CD4-positive, alpha-beta T cell treated with Interleukin-6 at 100 ng/mL for 8 hours (primary cell): ENCODE measurements at places on chromosomes 11 and 22.

- no peak for DNase-seq
These were observed 12.0 kb upstream of the MALAT1 start for GRCh38 chr11:65486570-65487466.

- DNase-seq: no peak
These were observed 18.9 kb downstream of the COPB1 start for GRCh38 chr11:14480716-14481115.

DNA sequence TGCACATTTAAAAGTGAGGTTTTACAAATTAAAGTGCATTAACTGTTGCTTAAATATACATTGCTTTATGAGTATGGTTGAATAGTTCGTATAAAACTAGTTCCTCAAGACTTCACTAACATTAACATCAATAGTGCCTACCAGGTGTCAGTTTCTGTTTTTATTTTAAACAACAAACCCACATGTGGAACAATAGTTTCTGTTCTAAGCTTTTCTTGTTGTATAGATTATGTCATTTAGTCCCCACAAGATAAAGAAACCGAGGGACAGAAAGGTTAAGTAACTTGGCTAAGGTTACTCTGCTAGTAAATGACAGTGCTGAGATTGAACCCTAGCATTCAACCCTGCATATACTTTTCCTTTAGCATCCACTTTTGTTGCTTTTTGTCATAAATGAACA is 41.4 kb upstream of the ST14 start:
- no peak for DNase-seq

DNA sequence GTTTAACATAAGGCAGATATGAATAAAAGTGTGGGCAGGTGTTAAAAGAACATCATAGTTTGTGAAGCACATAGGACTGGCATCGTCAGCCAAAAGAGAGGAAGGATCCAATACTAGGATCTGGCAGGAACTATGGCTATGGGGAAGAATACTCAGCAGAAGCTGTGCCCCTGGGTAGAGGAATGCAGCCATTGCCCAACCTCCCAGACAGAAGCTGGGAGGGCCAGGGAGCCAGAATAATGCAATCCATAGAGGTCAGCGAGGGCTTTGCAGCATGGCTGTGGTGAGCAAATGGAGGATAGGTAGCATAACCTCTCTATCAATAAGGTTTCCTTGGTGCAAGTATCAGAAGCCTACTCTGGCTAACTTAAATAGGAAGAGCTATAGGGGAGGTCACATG is 11.7 kb upstream of the CSTF3 start:
- no peak for DNase-seq

- DNase-seq: no peak
These were observed 76.8 kb upstream of the YWHAH start for GRCh38 chr22:31867386-31868153.

DNA sequence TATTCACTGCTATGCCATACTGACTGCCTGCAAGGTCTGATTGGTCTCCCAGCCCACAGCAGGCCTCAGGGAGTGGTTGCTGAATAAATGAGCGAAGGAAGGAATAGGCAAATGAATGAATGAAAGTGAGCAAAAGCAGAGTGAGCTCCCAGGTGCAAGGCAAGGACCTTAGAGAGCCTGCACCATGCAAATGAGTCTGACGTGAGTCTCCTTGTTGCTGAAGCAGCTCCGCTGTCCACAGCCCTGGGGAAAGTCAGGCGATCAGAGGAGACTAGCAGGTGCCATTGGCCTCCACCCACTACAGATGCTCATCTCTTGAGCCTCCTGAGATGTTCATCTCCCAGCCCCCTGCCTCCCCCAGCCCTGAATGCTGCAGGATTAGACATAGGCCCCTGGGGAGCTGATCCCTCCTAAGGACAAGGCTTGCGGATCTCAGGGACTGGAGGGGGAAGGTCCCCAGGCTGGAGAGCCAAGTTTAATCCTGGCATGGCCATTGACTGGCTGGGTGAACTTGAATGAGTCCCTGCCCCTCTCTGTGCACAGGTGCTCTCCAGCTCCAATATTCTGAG is 22.1 kb downstream of the GDPD5 start:
- DNase-seq: no peak

DNA sequence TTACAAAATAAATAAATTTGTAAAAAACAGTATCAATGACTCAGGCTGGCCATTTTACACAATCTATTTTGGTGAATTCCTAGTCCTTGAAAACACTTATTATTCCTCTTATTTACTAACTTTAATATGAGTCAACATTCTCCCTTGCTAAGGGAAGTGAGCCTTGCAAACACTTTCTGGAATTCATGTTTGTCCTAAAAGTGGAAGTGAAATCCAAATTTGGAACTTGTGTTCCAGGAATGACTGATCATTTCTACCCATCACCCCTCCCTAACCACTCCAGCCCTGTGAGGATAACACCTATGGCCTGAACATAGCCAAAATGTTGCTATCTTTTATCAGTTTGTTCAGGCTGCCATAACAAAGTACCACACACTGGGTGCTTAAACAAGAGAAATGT is 83.1 kb downstream of the OR5AK2 start:
- no peak for DNase-seq

GRCh38 chr22:24502541-24502940 is 7.4 kb downstream of the UPB1 start:
- no peak for DNase-seq

- no peak for DNase-seq
These were observed 8.9 kb downstream of the APOBEC3A start for GRCh38 chr22:38966380-38966702.

DNA sequence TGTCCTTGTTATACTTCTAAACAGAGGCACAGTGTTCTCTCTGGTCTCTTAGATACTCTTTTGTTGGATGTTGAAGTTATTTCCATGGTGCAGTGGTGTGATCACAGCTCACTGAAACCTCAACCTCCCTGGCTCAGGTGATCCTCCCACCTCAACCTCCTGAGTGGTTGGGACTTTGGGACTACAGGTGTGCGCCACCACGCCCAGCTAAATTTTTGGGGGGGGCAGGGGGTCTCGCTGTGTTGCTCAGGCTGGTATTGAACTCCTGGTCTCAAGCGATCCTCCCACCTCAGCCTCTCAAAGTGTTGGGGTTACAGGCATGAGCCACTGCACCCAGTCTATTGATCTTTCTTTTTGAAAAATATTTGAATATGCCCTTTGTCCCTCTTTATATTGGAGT is 14.9 kb downstream of the ZNF74 start:
- DNase-seq: no peak

DNA sequence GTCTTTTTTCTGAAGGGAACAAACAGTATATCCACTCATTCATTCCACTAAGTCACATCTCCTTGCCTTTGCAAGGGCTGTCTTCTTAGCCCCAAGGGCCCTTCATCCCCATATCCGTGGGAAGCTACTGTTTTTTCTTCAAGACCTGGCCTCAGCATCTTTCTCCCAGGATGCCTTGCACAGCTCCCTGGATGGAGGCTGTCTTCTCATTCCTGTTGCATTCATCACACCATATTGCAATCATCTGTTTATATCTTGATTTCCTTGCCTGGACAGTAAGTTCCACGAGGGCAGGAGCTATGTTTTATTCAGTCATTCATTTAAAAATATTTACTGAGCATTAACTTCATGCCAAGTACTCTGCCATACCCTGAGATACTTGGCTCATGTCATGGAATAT is 29.3 kb upstream of the NECTIN1 start:
- no peak for DNase-seq

- no peak for DNase-seq
These were observed 140.0 kb downstream of the NECTIN1 start for GRCh38 chr11:119589001-119589400.

- no peak for DNase-seq
These were observed 406.5 kb upstream of the NARS2 start for GRCh38 chr11:78981153-78981552.

- DNase-seq: no peak
These were observed 33.8 kb upstream of the OR9G4 start for GRCh38 chr11:56782167-56782847.

GRCh38 chr11:70182266-70182665 is 20.8 kb upstream of the FADD start:
- DNase-seq: no peak

DNA sequence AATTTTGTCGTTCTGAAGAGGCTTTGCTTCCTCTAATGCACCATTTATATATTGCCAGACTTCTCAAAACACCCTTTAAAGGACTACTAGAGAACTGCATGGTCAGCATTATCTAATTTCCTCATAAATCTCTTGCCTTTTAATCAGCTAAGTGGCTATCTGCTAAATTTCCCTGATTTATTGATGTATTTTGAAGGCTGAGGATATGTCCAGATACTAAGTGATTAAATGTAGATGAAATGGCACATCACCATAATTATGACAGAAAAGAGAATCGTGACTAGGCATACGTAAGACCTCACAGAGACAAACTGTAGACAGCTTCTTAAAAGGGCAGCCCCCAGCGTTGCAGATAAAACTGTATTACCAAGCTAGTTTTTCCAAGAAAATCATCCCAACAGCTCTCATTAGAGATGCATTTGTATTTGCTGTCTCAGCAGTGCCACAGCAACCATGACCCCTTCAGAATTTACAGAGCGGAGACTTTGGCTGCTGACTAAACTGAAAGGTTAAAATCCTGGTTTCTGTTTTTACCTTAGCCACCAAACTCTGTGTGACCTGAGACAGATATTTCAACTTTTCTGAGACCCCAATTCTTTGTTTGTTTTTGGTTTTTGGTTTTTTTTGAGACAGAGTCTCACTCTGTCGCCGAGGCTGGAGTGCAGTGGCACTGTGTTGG is 67.1 kb upstream of the SLN start:
- no peak for DNase-seq

DNA sequence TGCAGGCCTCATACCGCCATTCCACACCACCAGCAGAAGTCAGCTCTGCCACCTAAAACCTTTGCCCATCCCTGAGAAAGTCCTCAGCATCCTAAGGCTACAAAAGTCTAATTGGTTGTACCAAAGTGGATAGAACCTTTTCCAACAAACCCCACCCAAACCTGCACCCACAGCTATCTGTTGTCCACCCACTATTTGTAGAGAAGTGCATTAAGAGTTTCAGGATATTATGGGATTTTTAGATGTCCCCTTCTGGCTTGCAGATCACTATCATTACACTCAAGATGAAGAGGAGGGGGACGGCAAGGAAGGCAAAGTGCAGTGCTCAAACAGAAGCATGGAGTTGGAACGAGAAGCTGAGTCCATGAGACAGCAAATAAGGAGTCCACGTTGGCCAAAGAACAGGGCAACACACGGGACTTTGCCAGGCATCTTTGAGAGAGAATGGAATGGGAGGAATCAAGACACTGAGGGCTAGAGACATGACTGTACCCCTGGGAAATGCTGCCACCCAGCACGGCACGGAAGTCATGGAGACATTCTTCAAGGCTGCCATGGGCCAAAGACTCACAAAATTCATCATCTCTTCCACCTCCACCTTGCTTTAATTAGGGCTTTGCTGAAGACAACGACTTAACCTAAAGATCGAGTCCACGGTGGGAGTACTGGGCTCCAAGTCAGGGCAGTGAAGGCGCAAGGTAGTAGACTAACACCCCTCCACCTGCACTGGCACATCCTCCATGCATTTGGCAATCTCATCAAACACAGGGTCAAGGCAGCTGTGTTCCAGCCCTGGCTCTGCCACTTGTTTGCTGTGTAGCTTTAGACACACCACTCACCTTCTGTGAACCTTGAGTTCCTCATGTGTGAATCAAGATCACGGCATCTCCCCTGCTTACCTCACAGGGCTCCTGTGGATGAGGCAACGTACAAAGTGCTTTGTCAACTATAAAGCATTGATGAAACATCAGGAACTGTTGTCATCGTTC is 112.9 kb upstream of the TMEM45B start:
- DNase-seq: no peak

DNA sequence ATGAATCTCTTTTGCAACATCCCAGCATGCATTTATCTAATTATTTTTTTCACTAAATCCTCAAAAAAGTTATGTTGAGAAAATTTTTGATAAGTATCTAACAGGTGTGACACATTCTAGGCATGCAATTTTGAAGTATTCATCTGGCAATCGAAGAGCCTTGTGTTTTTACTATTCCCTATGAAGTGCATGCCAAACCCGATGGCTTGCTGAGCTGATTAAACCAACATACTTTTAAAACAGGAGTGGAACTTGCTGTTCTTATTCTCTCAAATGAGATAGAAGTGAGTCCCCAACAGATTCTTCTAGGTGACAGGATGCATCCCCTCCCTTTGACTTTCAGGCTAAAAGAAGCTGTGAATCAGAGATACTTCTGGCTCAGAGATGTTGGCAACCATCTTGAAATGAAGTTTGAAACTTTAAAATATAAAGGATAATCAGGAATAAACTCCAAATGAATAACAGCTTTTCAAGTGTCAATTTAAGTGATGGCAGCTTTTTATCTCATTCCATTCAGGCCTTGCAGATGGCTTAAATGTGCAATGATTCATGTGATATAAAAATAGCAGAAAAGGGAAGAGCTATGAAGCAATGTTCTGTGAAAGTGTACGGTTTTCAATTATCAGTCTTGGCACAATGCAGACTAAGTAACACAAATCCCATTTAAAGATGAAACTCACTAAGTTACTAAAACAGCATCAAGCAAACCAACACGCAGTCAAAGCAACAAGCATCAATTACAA is 67.7 kb downstream of the APOL5 start:
- DNase-seq: no peak

- DNase-seq: no peak
These were observed 92.6 kb downstream of the PKNOX2 start for GRCh38 chr11:125257190-125257579.

DNA sequence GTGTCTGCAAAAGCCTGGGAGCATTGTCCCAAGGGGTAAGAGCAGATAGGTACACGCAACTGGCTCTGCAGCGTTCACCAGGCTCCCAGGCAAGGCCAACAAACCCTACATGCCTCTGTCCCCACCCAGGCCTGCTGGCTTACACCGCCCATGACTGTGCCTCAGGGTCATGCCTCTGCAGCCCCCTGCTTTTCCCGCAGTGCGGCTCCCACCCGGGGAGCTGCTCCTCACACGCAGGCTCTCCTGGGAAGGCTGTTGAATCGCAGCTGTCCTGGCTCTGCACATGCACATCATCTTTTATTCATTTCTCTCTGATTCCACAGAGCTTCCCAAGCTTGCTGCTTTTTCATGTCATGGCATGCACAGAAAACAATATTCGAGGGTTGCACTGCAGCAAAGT is 29.2 kb upstream of the B3GAT1 start:
- DNase-seq: no peak

- peak; percentile 47 for DNase-seq
These were observed 11.9 kb downstream of the HIRA start for GRCh38 chr22:19419464-19420178.

DNA sequence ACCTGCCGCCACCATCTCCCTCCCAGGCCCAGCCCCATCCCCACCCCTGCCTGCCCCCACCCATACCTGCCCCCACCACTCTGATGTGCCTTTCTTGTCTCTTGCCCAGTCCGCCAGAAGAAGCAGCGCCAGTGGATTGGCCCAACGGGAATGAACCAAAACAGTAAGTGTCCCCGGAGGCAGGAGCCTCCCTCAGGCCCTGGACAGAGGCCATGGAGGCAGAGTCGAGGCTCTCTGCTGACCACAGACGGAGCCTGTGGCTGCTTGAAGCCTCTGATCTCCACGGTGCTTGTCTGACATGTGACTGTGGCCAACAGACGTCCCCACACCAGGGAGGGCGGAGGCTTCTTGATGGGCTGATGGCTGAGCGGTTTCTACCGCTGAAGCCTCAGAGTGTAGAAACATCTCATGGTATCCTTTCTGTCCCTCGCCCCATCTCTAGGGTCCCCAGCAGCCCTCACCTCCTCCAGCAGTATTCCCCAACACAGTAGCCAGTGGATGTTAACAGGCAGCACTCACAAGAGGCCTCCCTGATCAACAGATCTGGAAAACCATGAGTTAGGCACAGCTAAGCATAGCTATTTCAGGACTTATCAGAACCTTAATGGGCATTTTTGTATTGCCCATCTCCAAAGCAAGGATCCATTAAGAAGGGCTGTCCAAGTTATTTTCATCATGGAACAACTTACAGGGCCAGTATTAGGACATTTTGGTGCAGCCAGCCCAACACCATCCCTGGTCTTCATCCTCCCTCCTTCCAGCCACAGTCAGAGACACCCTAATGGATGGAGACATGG is 21.7 kb downstream of the CD5 start:
- no peak for DNase-seq
